CD4-positive, alpha-beta T cell treated with Interleukin-15 for 4 hours (primary cell): ENCODE measurements at places on chromosomes 2 and 18.

DNA sequence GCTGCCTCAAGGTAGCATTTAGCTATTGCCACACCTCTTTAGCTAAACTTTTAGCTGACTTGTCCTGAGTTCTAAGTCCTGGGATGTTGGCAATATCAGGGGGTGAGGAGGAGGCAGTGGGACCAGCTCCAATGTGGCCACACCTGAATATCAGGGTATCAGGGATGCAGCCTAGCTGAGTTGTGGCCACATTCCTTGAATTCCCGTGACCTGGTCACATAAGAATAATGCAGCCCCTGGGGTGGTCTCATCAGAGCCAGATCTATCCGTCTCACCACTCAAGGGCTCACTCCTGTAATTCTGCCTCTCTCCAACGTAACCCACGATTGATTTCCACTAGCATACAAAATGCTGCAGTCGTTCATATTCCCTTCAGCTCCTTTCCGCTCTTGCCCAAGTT, 11.6 kb upstream of the TAF1B start:
- no peak for DNase-seq

GRCh38 chr2:131367352-131367751, 3.4 kb upstream of the RAB6D start:
- DNase-seq, result no peak

DNA sequence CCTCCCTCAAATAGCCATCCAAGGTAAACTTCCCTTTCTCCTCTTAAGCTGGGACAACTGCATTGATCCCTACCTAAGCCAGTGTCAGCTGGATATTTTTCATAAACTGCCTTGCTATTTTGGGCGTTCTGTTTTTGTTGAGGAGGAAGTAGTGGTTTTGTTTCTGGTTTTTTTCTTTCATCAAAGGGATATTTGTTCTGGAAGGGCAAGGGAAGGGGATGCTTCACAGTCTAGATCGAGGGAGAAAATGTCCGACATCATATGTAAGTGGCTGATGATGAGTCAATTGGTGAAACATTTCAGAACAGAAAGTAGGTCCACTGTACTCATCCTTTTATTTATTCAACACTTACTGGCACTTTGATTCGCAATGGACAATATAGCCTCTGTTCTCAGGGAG, 31.0 kb downstream of the TANC1 start:
- DNase-seq, result no peak

GRCh38 chr18:9008200-9008708, 94.2 kb upstream of the NDUFV2 start:
- DNase-seq, result no peak

DNA sequence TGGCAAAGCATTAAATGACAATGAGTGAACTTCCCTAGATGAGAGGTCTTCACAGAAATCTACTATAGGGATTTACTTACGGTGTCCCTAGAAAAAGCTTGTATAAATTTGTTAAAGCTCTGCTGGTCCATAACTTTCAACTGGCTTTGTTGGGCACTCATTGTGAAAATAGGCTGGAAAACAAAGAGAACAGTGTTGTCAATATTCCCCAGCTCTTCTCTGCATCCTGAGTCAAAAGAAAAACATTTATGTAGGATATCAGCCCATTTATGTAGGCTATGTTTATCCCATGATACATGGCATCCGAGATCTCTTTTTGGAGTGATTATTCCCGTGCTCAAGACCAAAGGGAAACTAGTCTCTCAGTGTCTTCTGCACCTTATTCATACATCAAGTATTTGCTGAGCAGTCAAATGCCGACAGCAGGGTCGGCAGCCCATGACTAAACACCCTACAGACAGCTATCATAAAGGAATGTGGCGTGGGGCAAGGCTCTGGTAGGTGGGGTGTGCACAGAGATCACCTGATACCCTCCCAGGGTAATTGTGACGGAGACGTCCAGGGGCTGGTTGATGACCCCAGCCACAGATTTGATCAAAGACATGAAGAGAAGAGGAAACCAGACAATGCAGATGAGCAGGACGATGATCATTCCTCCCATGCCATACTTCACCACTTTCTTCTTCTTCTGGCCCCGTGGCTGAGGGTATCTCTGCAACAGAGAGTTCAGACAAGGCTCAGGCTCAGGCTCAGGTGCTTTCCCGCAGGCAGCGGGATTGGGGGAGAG, 155.9 kb downstream of the NAPG start:
- no peak for DNase-seq

- no peak for DNase-seq
Observed at GRCh38 chr2:63654959-63655358, 66.2 kb downstream of the MDH1 start.
